ENCODE measurements at places on chromosomes 16 and 17. TPM values are rescaled to one million over a fixed set of nuclear protein-coding genes. Genes with fewer than 3 reads are reported as not detected.

Gene GAS7
- total RNA-seq = 0.31 TPM

- H3K36me3 ChIP-seq = no peaks in the 10 kb centered on the region
- no peaks in the 10 kb centered on the region for H3K4me1 ChIP-seq
- no peak overlapping the region for H3K4me3 ChIP-seq
- DNase-seq = no peak
- no peaks in the 10 kb centered on the region for H3K27me3 ChIP-seq
- no peak overlapping the region for H3K27ac ChIP-seq
Measured at GRCh38 chr17:73348829-73349095, 37.0 kb upstream of the CDC42EP4 start.

GRCh38 chr17:6186998-6187397 is 116.8 kb downstream of the WSCD1 start:
- no peak for DNase-seq
- peaks cover 13% of the 10 kb centered on the region for H3K27me3 ChIP-seq
- no peaks in the 10 kb centered on the region for H3K36me3 ChIP-seq
- H3K4me1 ChIP-seq = no peaks in the 10 kb centered on the region
- H3K4me3 ChIP-seq = no peak overlapping the region
- no peak overlapping the region for H3K27ac ChIP-seq

DNA sequence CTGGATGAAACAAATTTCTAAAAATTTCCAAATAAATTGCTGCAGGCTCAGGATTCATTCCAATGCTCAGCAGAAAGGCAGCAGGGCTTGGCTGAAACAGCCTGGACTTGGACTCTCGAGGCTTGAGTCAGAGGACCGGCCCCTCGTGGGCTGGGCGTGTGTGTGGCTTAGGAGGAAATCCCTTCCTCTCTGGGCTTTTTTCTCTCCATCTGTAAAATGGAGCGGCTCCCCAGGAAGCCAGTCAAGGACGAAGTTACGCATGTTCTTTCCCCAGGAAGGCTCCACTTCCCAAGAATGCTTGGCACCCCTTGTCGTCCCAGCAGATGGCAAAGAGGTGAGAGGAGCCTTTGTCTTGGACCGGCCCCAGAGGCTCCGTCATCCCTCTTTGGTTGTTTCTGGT is 13.5 kb downstream of the SLC46A1 start:
- H3K36me3 ChIP-seq = peaks cover 16% of the 10 kb centered on the region
- H3K27ac ChIP-seq = no peak overlapping the region
- no peaks in the 10 kb centered on the region for H3K4me1 ChIP-seq
- no peak overlapping the region for H3K4me3 ChIP-seq
- no peak for DNase-seq

- H3K4me1 ChIP-seq = no peaks in the 10 kb centered on the region
- H3K36me3 ChIP-seq = no peaks in the 10 kb centered on the region
- H3K27me3 ChIP-seq = peaks cover 7% of the 10 kb centered on the region
- no peak for DNase-seq
- no peak overlapping the region for H3K4me3 ChIP-seq
Measured at GRCh38 chr16:10121897-10122425, 60.3 kb downstream of the GRIN2A start.

DNA sequence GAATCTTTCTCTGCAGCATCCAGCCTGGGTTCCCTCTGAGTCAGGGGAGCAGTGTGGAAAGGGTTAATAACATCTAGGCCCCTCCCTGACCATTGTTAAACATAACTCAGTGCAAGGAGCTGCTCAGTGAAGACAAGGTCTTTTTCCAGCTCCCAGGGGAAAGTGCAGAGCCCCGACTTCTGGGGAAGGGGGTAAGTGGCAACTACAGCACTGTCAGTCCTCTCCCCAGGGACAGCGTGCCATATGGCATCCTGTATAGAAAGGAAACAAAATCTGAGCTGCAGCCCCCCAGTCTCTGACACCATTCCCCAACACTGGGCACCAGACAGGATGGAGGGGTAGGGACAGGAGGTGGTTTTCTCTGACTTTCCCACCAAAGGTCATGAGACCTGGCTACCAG is 7.8 kb downstream of the MRPL27 start:
- H3K4me3 ChIP-seq = no peak overlapping the region
- DNase-seq = no peak
- H3K27me3 ChIP-seq = no peaks in the 10 kb centered on the region
- H3K4me1 ChIP-seq = peaks cover 10% of the 10 kb centered on the region

All from activated naive CD4-positive, alpha-beta T cell treated with anti-CD3 and anti-CD28 coated beads for 36 hours (primary cell).